ENCODE measurements at places on chromosomes 11 and 22.

GRCh38 chr11:65390099-65390941 lies 3.9 kb downstream of the FRMD8 start:
- DNase-seq, result no peak

- no peak for DNase-seq
These were observed 33.5 kb downstream of the MMP7 start for GRCh38 chr11:102497061-102497460.

DNA sequence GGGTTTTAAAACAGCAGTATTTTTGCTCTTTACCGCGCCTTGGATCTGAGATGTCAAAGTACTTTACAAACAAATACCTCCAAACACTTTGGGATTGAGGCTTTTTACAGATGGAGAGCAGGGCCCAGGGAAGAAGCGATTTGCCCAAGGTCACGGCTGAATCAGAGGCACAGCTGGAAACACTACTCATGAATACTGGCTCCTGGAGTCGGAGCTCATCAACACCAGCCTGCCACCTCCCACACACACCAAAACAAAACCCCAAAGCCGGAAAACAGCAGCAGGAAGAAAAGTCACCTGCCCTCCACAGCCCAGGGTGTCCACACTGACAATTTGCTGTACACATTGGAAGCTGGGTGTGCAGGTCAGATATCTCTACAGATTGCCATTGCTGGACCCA lies 339.4 kb downstream of the CADM1 start:
- no peak for DNase-seq

DNA sequence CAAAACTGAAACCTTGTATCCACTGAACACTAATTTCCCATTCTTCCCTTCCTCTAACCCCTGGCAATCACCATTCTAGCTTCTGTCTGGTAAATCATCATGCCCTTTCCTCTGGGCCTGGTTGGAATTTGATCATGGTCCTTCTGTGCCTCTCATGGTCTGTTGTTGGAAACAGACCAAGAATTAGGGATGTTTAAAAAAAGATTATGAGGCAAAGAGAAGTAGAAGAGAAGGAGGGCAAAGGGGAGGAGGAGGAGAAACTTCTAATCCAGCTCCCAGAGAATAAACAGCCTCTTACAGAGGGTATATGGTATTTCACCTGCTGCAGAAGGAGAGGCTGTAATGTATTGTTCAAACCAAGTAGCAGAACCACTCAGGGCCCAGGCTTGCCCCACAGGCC lies 10.6 kb downstream of the BCO2 start:
- no peak for DNase-seq

DNA sequence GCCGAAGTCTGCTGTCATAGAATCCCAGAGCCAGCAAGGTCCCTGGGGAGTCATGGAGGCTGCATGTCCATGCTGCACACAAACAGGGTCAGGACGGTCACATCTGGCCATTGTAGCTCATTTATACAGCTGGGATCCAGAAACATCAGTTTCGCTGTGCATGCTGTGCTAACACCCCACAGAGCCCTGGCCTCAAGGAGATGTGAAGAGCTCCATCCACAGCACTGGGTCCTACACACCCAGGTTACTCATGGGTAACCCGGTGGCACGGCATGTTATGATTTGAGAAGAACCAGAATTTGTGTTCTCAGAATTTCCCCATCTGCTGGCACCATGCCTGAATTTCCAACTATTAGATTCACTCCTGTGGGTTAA lies 146.3 kb upstream of the ARHGAP20 start:
- DNase-seq, result no peak

DNA sequence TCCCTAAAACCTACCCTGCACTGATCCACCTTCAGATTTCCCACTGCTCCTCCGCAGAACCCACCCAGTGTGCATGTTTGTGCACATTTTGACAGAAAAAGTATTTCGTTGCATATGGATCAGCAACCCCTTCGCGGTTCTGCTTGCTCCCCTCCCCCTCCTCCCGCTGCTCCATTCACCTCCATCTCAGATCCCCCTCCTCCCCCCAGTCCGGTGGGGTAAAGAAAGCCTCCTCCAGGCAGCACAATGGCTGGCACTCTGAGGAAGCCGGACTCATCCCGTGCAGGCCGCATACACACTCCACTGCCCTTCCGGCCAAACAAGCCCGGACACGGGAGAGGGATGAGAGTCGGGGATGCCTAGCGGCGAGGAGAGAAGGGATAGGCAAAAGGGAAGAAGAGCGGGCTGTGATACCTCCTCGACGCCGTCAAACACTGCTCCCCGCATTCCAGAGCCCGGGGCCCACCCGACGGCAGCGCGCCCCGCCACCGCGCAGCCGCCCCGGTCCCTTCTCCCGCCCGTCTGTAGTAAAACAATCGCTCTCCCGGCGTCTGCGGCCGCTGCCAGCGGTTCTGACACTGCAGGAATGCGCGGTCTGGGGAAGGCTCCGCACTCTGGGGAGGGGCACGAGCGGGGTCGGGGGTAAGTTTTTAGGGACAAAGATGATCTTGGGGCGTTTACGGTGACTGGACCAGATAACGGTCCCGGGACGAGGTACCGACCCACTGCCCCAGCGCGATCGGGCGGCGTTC lies 915 bp downstream of the FEZ1 start:
- peak; percentile 64 for DNase-seq

DNA sequence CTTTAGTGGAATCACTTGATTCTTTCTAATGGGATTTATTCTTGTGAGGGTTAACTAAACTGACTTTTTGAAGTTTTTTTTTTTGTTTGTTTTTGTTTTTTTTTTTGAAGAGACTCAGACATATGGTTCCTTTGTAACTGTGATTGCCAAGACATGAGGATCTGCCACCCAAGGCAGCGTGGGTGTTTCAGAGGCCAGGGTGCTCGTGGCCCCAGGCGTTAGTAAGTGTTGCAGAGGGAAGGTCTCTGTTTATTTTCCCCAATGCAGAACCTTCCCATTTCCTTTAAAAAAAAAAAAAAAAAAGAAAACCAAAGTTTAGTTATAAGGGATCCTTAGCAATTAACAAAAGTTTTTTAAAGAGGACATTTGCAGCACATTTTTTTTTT lies 94.8 kb downstream of the CTTN start:
- no peak for DNase-seq

- DNase-seq, result no peak
These were observed 4.4 kb downstream of the MRGPRE start for GRCh38 chr11:3227568-3228444.

- no peak for DNase-seq
These were observed 3.2 kb downstream of the MAPK11 start for GRCh38 chr22:50266994-50267393.

DNA sequence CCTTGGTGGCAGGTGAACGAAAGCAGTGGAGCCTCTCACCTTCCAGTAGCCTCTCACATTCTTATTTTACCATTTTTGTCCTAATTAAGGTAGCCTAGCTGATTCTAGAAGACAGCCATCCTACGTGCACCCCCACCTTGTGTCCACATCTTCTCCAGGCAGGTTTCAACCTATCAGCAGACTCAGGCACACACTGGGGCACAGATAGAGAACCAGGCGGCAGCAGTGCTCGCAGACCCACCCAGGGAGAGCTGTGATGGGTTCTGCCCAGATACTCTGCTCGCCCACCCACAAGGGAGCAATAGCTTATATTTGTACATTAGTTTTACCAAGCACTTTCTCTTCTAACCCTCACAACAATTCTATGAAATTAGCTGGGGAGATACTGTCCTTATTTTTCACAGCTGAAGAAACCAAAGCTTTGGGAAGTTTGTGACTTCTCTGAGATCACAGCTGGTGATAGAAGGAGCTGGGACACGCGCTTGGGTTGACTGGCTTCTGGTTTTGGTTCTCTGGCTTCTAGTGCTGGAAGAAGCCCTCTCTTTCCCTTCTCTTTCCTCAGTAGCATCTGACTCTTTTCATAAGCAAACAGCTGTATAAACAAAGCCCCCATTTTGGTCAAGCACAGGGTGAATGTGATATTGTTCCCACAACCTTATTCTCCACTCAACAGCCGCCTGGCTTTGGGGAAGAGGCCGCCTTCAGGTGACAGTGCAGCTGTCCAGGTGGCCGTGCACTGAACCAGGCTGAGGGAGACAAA lies 36.9 kb downstream of the PPP2R1B start:
- no peak for DNase-seq

DNA sequence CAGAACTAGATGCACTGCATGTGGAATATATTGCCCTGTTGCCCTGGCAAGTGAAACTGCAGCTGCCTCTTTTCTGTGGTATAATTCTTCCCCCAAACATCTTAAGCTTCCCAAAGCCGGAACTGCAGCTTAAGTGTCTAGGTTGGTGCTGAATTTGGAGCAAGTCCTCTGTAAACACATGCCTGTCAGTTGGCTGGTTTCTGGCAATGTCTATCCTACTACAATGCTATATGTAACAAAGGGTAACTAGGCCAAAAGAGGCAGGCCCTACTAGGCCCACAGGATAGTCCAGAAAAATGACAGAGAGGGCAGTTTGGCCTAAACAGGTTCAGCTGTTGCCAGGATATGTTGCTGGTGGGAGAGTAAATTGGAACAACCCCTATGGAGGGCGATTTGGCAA lies 27.9 kb downstream of the ASCC2 start:
- no peak for DNase-seq

DNA sequence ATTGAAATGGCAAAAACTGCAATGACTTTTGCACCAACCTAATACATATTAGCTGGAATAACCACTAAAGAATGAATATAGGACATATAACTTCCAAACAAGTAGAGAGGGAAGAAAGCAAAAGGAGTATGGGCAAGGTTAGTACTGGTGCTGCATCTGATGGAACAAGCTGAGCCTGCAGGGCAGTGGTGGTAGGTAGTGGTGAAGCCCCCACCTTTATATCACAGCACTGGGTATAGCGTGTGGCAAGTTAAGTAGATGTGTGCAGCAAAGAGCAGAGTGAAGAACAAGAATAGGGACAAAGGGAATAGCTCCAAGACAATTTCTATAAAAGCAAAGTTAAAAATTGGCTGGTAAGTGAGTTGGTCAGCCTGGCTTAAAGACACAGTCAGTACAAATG lies 62.3 kb downstream of the CTNND1 start:
- no peak for DNase-seq

GRCh38 chr22:26660961-26661578 lies 3.7 kb downstream of the MIAT start:
- DNase-seq, result no peak

DNA sequence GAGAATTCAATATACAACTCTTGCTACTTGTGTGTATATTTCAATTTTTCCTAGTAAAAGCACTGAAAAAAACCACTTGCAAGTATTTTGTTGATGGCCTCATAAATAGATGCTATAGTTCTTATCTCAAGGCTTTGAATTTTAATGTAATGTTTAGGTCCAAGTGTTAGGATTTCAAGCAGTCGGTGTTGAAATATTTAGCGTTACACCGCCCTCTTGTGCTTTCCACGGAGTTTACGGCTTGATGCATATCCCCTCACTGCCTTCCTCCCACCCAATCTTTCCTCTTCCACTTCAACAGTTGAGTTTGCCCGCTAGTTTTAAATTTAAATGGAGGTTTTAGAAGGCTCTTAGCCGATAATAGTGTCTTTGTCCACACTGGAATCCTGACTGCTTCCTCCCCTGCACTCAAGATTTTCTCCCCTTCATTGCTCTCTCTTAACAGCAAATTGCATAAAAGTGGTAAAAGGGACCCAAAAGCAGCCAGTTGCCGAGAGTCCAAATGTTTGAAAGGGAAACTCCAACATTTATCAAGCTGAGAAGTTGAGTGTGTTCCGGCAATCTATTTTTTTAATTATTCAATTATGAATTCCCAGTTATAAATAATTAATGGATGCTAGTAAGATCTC lies 25.9 kb upstream of the HTATIP2 start:
- DNase-seq, result no peak

GRCh38 chr11:36976741-36977140 lies 378.7 kb upstream of the RAG2 start:
- no peak for DNase-seq

DNA sequence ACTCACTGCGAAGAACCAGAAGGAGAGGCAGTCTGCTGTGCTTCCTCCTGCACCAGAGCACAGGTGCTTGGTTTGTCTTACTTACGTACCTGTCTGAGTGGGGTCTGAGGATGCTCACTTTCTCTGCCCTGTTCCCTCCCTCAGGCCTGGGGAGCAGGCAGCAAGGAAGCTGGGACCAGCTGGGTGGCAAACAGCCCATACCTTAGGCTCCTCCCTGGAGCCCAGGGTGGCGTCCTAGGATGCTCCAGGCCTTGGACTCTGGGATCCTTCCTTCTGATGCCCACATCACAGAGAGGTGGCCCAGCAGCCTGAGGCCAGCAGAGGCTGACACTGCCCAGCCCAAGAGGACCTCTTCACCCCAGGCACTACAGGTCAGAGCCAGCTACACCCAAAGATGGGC lies 593.2 kb downstream of the BRD1 start:
- DNase-seq, result no peak

GRCh38 chr11:61404641-61405040 lies 12.3 kb downstream of the TMEM216 start:
- no peak for DNase-seq

DNA sequence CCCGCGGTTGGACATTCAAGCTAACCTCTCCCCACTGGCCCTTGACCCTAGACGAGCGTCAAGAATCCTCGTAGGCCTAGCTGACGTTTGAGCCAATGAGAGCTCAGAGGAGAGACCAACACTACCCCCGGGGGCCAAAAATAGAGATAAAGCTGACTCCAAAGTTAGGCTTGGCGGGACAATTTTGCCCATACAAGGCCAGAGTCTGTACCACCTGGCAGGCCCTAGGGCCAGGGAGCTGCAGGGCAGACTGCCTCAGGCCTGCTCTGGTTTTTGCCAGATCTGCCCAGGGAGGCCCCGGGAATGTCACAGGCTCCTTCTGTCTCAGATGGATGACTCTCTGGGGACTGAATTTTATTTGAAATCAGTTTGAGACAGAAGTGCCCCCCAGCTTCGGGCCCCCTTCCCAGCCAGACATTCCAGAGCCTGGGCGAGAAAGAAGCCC lies 40.8 kb upstream of the ACCSL start:
- no peak for DNase-seq

GRCh38 chr11:120869097-120869496 lies 154.8 kb upstream of the TBCEL start:
- DNase-seq, result no peak

- DNase-seq, result no peak
These were observed 1858.3 kb upstream of the RAG2 start for GRCh38 chr11:38456371-38456770.

DNA sequence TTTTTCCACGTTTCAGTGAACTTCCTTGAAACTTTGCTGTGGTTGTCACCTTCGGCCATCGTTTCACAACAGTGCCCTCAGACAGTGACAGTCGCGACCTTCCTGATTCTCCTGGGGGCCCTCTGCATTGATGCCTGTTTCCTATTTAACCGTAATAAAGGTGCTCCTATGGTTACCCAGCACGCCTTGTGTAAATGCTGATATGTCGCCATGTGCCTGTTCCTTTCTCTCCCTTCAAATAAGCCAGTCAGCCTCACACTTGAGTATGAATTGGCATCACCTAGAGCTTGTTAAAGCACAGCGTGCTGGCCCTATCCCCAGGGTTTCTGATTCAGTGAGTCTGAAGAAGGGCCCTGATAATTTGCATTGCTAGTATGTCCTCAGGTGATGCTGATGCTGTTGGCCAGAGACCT lies 104.8 kb downstream of the MICAL2 start:
- no peak for DNase-seq

- DNase-seq, result no peak
These were observed at the start of gene ADM2 for GRCh38 chr22:50481440-50482106. Gene ADM2, plus strand, starts transcription at chr22:50481543. Its CDS starts 305 bp downstream, at chr22:50481848.

Measured in anterior cingulate cortex (tissue), 58 donors.